NCI-H2107 (cell line): ENCODE measurements at places on chromosomes 16 and 17.

DNA sequence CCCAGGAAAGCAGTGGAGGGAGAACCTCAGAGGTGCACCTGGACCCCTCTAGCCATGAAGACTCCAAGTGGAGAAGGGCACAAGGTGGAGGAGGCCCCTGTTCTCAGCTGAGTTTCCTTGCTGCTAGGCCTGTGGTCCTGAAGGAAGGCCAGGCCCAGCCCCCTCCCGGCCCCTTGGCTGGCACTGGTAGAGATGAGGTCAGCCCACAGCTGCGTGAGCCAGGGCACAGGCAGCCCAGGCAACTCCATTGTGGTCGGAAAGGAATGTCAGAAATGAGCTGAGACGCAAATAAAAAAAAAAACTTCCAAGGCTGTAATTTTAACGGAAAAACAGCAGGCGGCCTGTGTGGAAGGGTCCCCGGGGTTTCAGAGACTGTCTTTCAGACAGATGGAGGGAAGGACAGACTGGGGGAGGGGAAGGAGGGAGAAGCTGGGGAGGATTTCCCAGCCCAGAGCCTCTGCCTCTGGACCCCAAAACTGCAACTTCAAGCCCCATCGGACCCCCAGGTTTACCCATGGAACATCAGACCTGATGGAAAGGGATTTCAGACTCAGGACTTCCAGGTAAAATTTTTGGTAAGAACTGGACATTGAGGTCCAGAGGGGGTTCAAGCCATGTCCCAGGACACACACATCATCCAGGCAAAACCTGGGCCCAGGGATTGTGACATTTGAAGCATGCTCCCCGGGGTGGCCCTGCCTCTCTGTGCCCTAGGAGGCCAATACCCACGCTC lies 25.6 kb upstream of the MRPS23 start:
- no peak for DNase-seq

DNA sequence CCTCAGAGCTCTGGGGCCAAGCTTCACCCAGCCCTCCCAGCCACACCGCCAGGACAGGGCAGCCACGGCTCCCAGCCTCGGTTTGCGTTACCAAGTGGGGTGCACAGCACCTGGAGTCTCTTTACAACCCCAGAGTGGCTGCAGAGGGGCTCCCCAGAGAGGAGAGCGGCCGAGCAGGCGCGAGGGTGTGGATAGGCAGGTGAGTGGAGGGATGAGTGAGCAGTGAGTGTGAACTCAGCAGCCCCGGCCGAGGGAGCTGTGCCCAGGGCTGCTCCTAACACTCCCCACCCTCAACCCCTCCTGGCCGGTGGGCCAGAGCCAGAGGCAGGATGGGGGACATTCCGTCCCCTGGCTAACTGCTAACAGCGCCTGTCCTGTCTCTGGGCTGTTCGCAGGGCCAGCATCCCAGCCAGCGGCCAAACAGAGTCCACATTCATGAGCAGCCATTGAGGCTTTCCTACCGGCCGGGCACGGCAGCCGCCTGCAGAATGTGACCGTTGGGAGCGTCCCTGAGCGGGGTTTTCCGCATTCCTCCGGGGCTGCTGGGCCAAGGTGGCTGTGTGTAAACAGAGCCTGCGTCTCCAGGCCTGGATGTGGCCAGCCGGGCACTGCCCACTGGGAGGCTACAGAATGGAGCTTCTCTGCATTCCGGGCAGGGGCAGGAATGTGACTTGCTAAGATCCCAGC lies 5.3 kb downstream of the ZNF469 start:
- no peak for DNase-seq

DNA sequence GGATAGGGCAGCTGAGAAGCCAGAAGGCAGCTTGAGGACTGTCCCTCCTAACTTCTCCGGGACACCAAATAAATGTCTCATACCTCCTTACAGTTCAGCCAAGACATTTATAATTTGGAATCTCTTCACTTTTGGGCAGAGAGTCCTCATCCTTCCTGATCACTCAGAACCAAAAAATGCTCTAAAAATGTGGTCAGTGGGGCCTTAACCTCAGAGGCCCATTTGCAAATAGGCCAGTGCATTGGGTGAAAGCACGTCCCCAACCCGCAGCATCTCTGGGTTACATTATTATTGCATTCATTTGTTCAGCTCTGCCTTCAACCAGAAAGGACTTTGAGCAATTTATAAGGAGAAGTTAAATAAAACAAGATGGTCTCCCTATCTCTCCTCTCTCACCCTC lies 112.4 kb upstream of the IRX3 start:
- no peak for DNase-seq

- DNase-seq, result no peak
Measured at GRCh38 chr17:45436625-45437464, 4.2 kb upstream of the ARHGAP27 start.

DNA sequence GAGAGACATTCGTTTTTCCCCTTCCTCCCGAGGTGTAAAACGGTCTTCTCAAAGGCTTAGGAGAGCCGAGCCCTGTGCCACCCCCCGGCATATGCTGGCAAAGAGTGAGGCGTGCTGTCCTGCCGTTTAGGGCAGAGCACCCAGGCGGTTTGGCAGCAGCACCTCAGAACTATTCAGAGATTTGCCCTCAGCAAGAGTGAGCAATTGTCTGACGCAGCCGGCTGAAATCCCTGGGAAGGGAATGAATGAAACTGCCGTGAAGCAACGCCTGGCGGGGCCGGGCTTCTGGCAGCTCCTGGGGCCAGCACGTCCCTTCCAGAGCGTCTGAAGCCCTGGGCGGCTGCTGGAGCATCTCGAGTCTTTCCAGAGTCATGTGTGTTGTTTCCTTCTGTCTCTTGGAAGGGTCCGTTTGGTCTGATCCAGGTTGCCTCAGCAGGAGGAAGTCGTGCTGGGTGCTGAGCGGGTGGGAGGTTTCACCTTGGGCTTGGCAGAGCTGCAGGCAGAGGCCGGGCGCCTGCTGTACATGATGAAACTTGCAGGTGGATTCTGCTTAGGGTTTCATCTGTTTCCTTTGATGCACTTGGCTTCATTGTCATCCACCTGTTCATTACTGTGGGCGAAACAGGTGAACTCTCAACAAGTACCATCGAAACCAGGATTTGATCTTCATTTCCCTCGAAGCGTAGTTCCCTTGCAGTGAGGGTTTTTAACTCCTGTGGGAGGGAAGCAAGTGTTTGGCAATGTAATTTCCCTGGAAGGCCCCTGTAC lies 35.4 kb downstream of the TBCD start:
- peak; percentile 77 for DNase-seq

DNA sequence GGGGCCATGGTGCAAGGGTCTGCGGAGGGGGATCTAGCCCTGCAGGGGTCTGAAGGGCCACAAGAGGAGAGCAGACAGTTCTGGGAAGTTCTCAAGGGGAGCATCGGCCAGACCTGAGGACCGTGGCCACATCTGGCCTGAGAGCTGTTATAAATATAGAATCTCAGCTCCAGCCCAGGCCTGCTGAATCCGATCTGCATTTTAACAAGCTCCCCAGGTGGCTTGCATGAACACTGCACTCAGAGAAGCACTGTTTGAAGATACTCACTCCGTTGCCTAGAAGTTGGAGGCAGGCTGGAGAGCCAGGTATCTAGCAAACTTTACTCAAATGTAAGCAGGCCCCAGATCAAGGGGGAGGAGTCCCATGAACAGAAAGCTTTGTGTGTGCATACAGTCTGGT lies 61.3 kb downstream of the NKD1 start:
- no peak for DNase-seq

- no peak for DNase-seq
Measured at GRCh38 chr16:57867000-57867561, 64.8 kb upstream of the KIFC3 start.

GRCh38 chr16:28298511-28298878 lies 6.2 kb downstream of the SBK1 start:
- DNase-seq, result no peak

DNA sequence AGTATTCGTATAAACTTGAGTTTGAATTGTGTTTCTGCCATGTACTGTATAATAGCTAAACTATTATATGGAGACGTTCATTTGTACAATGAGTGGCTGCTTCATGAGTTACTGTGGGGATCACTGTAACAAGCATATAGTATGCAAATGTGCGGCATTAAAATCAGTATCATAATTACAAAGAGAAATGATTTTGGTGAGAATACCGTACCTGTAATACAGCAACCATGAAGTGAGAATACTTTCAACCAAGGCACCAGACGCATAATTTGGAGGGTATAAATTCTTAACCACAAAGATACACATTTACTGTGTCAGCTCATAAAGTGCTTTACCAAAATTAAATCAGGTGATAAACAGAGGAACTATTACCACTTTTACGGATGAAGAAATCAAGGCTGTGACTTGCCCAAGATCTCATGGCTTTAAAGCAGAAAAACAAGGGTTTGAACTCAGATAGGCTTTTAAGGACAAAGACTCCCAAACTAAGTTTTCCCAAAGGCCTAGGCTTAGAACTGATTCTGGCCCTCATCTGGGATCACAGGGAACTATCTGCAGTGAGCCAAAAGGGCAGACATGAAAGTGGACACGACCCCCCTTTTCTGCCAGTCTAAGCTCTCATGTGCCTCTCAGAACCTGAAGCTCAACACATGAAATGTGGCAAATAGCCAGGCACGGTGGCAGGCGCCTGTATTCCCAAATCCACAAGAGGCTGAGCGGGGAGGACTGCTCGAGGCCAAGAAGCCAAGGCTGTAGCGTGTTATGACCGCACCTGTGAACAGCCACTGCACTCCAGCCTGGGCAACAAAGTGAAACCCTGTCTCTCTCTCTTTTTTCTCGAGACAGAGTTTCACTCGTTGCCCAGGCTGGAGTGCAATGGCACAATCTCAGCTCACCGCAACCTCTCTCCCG lies 6.4 kb downstream of the RPS15A start:
- DNase-seq, result no peak
